Activated CD4-positive, alpha-beta T cell treated with anti-CD3 and anti-CD28 coated beads for 4 hours (primary cell): ENCODE measurements at places on chromosomes 3 and 15.

DNA sequence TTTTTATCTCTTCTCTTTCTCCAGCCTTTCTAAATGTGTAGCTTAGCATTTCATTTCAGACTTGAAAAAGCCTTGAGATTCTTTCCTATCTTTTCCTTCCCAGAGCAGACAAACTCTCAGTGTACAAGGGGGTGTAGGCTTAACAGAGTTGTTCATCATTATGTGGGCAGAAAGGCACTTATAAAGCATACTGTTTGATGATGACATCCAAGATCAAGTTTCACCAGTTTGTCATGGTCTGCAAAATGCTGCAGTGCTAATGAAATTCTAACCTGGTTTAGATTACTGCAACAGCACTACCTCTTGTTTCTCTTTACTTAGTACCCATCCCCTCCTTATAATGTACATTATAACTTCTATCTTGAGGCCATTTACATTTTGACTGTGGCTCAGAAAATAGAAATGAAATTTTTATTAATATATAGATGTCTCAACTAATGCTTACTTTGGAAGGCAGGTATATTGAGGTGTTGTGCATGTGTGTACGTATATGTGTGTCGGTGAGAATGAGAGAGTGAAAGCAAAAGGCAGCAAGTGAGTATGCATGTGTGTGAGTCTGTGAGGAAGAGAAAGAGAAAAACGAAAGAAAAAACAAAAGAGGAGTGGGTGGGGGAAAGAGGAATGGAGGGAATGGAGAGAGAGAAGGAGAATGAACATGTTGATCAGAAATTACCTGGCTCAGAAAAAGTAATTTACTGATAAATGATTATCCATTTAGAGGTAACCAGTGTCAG is 1043.6 kb downstream of the TUSC7 start:
- no peak for DNase-seq

DNA sequence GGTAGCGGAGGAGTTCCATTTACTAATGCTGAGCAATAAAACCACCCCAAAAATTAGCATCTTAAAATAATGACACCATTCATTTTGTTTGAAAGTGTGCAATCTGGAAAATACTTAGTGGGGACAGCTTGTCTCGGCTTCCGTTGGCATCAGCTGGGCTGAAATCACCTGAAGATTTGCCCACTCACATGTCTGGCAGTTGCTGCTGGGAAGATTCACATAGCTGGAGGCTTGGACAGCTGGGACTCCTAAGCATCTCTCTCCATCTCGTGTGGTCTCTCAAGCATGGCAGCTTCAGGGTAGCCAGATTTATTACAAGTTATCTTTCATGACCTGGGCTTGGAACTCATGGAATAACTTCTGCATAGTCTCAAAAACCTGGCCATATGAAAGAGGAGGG is 38.4 kb upstream of the BFSP2 start:
- no peak for DNase-seq

- no peak for DNase-seq
Measured at GRCh38 chr15:74136814-74137536, 6.6 kb downstream of the ISLR2 start.

DNA sequence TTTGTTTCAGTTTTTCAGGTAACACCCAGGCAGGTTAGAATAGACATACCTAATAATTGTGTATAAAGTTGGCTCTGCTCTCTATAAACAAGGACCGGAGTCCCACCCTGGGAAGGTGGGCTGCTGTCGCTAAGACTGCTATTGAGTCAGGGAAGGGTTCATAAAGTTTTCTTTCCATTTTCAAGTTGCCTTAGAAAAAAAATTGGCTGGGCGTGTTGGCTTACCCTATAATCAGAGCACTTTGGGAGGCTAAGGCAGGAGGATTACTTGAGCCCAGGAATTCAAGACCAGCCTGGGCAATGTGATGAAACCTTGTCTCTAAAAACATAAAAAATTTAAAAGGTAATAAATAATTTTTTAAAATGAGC is 11.3 kb upstream of the PIAS1 start:
- DNase-seq: no peak

GRCh38 chr15:25394898-25395297 is 43.9 kb downstream of the UBE3A start:
- no peak for DNase-seq

- DNase-seq: no peak
Measured at GRCh38 chr15:47394286-47394809, 323.0 kb upstream of the SEMA6D start.

- no peak for DNase-seq
Measured at GRCh38 chr15:38847666-38848065, 283.1 kb upstream of the RASGRP1 start.

- DNase-seq: no peak
Measured at GRCh38 chr15:71079208-71080044, 35.8 kb upstream of the THSD4 start.

- DNase-seq: no peak
Measured at GRCh38 chr15:91289324-91289723, 189.3 kb downstream of the SV2B start.
